ENCODE measurements at places on chromosomes 16 and 17.

- no peak for DNase-seq
Observed at GRCh38 chr16:77169650-77170236, 21.2 kb upstream of the MON1B start.

DNA sequence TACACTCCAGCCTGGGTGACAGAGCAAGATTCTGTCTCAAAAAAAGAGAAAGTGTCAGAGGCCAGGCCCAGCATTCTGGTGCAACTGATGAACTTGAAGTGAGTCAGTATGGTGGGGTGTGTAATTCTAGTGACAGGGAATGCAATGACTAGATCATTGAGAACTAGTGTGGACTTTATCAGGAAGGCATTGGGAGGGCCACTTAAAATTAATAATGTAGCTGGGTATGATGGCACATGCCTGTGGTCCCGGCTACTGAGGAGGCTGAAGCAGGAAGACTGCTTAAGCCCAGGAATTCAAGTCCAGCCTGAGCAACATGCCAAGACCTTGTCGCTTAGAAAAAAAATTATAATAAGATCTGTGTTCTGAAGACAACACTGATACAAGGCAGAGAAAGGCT, 90.8 kb downstream of the STX8 start:
- DNase-seq, result no peak

- DNase-seq, result no peak
Observed at GRCh38 chr17:45296003-45296832, 20.6 kb downstream of the MAP3K14 start.

DNA sequence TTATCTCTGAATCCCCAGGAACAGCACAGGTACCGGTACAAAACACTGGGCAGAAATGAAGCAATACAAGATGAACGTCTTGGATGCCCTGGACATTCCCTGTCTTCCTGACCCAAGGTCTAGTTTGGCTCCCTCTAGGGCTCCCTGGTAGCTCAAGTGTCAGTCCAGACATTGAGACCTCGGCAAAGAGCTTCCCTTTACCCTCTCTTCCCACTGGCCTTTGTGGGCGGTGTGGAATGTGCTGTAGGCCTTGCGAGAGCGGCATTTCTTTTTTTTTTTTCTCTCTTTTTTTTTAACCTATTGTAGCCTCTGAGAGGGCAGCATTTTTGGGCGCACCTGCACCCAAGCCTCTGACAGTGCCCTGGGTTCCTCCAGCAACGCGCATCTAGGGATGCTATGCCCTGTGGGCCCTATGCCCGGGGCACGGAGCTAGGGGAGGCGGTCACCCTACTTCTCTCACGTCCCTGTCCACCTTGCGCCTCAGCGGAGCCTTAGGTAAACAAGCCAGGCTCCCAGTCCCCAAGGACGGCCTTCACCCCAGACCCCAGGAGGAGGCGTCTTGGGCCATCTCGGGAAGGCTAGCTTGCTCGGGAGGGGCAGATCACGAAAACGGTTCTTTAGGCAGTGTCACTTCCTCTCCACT, 1.2 kb upstream of the NFATC3 start:
- DNase-seq, result no peak

DNA sequence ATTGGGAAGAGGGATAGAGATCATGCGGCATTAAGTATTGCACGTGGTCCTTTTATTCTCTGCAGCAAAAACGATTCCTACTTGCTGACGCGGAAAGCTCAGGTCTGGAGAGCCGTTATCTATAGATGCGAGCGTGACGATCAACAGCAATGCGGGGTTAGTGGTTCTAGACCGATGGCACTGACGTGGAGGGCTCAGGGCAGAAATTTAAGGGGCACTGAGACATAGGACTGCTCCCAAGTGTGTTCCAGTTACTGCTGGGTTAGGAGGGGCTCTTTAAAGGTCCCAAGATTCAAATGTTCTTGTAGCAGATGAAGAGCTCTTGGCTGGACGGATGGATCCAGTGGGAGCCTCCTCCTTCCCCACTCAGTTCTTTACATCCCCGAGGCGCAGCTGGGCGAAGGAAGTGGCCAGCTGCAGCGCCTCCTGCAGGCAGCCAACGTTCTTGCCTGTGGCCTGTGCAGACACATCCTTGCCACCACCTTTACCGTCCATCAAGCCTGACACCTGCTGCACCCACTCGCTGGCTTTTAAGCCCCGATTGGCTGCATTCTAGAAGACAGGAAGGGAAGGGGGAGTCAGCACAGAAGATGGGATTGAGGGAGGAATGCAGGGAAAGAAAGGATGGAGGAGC, 732 bp upstream of the EXOSC6 start:
- DNase-seq, result no peak

DNA sequence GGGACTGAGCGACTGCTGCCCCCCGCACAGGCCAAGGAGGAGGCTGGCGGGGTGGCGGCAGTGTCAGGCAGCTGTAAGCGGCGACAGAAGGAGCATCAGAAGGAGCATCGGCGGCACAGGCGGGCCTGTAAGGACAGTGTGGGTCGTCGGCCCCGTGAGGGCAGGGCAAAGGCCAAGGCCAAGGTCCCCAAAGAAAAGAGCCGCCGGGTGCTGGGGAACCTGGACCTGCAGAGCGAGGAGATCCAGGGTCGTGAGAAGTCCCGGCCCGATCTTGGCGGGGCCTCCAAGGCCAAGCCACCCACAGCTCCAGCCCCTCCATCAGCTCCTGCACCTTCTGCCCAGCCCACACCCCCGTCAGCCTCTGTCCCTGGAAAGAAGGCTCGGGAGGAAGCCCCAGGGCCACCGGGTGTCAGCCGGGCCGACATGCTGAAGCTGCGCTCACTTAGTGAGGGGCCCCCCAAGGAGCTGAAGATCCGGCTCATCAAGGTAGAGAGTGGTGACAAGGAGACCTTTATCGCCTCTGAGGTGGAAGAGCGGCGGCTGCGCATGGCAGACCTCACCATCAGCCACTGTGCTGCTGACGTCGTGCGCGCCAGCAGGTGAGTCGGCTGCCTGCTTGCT, 5.6 kb upstream of the TMEM88 start:
- DNase-seq, result no peak

GRCh38 chr16:83397601-83398291, 410.0 kb upstream of the HSBP1 start:
- no peak for DNase-seq

DNA sequence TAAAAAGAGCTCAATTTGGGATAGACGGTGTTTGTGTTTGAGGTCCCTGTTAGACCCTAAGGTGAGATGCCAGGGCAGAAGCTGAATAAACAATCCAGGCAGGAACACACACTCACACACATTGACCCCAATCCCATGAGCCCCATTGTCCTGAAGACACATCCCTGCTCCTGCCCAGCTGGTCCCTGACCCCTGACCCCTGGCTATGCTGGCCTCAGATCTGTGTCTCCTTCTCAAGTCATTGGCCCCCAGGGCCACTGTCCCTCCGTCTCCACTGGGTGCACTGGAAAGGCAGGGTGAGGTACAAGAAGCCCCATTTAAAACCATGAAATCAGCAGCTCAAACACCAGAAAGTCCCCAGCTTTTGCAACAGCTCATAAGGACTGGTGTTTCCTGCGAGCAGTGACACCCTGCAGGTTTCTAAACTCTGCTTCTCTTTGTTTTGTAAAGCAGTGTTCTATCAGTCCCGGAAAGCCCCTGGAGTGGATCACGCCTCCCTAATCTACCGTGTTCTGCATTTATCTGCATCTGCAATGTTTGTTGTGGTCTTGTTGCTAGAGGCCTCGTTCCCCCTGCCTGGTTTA, 18.0 kb upstream of the ASGR2 start:
- no peak for DNase-seq

DNA sequence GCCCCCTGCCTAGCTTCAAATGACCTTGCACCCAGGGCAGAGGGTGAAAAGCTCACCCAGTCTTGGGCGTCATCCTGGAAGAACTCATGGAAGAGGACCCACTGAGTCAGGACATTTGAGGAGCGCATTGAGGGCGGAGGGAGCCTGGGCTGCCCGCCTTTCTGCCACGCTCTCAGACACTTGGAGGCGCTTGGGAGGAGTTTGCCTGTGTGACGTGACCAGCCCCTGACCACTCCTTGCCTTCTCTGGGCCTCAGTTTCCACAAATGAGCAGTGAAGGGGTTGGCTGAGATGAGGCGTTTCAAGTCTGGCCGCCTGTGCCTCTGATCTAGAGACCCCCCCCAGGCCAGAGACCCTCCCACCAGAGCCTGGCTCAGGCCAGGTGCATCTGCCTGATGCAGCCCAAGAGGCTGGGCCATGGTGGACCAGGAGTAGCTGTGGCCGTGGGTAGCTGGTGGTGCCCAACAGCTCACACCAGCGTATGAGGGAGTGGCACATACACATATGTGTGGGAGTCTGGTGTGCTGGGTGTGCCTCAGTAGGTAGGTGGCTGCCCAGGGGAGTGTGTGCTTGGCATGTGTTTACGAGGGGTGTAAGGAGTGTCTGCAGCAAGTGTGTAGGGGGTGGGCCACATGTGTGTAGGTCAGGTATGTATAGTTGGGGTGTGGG, 80.2 kb upstream of the TOB1 start:
- no peak for DNase-seq

Data from stimulated activated CD8-positive, alpha-beta memory T cell treated with anti-CD3 and anti-CD28 coated beads, Interleukin-7, amount 100 ng/mL, for 4 hours (primary cell).